ENCODE measurements at places on chromosomes 6 and 20.
A peak's percentile ranks its signal among the peaks of the same experiment; 100 is the strongest.

DNA sequence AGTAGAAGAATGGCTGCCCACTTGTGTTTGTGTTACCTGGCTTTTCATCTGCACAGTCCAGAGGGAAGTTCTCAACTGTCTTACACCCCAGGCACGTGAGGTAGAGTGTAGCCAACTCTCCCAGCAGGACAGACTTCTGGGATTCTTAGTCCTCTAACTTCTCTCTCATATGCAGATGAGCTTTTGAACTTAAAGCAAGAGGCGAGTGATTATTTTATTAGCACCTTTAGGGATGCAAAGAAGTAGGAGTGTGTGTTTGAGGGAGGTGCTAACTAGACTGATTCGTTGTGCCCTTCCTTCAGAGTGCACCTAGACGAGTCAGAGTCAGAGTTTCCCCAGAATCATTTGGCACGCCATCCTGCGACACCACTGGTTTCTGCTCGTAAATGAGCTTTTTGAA lies 10.8 kb downstream of the CDYL start:
- no peak for DNase-seq

GRCh38 chr6:11467364-11467763 lies 70.2 kb upstream of the TMEM170B start:
- DNase-seq: no peak

GRCh38 chr6:150634176-150634963 lies 34.7 kb downstream of the PLEKHG1 start:
- no peak for DNase-seq

GRCh38 chr20:13865156-13865555 lies 80.3 kb downstream of the NDUFAF5 start:
- no peak for DNase-seq

DNA sequence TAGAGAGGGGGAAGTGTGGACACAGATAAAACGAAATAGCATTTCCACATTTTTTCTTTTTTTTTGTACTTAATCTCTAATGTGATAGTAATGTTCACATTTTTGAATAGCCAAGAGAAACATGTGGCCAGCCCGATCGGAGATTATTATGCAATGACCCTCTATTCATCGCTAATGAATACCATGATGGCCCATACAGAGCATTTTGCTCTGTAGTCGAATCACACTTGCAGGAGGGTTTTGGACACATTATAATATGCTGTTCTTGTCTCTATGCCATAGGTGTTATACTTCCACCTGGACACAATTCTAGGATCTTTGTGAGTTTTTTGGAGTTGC lies 60.1 kb downstream of the MTHFD1L start:
- no peak for DNase-seq

- no peak for DNase-seq
Measured at GRCh38 chr6:22153384-22154158, 143.3 kb downstream of the PRL start.

- DNase-seq: peak; percentile 89
Measured at GRCh38 chr20:32483351-32484224, 101.5 kb downstream of the NOL4L start.

DNA sequence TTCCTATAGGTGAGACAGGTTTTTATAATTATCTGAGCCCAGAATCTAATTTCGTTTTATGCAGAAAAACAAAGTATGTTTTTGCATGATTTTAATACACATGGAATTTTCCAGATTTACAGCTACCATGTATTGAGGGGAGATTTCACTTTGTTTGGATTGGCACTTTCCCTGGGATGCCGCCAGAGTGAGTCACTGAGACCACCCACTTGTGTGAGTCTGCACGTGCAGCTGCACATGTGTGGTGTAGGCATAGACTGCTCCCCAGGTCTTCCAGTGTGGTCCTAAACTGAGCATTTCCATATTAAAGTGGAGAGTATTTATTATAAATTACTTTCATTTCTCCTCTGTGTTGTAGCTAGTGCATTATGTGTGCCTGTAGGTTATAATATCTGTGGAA lies 186.8 kb downstream of the UBE3D start:
- DNase-seq: no peak

DNA sequence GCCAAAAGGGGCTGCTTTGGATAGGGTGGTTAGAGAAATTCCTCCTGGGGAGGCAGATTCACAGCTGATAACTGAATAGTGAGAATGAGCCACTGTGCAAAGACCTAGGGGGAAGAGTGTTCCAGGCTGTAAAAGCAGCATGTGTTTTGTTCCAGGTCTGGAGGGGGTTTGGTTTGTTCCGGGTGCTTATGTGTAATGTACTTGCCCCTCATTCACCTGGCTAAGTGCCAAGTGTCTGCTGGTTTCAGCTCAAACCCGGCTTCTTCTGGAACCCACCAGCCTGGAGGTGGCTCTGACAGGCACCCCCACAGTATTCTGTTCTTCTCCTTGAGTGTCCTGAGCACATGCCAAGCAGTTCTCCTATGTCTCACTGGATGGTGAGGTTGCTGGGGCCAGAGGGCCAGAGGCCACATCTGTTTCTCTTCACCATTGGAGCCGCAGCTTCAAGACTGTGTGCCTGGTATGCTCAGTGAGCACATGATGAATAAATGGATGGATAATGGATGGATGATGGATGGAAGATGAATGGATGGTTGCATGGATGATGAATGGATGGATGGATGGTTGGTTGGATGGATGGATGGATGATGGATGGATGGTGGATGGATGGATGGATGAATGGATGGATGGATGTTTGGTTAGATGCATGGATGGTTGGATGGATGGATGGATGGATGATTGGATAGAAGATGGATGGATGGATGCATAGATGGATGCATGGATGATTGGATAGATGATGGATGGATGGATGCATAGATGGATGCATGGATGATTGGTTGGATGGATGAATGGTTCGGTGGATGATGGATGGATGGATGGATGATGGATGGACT lies 227.6 kb downstream of the BMP7 start:
- no peak for DNase-seq

DNA sequence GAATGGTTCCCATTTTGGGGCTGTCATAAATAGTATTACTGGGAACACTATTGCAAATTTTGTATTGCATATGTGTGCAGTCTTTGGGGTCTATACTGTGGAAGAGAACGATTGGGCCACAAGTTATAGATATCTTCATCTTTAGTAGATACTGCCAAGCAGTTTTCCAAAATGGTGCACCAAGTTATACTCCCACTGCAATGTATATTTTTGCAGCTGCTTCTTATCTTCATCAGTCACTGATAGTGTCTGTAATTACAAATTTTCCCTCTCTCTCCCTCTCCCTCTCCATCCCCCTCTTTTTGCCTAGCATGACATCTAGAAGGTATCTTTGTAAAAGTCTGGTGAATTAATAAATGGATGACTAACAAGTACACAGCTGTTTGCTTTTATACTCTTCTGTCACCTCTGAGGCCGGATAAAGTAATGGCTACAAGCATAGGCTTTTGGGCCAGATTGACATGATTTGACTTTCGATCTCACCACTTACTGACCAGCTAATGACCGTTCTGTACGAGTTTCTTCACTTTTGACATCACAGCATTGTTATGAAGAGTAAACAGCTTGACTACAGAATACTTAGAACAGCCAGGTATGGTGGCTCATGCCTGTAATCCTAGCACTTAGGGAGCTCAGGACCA lies 113.3 kb upstream of the SLC2A12 start:
- DNase-seq: no peak

DNA sequence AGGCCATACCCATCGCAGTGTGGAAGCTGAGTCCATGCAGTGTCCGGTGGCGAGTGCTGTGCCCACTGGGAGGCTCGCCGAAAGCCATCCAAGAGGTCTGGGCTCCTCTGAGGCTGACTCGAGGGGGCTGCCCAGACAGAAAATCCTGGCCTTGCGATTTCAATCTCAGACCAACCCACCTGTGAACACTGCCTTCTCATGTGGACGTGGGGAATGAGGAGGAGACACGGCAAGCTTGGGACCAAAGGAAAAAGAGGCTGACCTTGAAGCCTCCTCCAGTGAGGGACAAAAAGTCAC lies 157.2 kb upstream of the AFDN start:
- DNase-seq: no peak

DNA sequence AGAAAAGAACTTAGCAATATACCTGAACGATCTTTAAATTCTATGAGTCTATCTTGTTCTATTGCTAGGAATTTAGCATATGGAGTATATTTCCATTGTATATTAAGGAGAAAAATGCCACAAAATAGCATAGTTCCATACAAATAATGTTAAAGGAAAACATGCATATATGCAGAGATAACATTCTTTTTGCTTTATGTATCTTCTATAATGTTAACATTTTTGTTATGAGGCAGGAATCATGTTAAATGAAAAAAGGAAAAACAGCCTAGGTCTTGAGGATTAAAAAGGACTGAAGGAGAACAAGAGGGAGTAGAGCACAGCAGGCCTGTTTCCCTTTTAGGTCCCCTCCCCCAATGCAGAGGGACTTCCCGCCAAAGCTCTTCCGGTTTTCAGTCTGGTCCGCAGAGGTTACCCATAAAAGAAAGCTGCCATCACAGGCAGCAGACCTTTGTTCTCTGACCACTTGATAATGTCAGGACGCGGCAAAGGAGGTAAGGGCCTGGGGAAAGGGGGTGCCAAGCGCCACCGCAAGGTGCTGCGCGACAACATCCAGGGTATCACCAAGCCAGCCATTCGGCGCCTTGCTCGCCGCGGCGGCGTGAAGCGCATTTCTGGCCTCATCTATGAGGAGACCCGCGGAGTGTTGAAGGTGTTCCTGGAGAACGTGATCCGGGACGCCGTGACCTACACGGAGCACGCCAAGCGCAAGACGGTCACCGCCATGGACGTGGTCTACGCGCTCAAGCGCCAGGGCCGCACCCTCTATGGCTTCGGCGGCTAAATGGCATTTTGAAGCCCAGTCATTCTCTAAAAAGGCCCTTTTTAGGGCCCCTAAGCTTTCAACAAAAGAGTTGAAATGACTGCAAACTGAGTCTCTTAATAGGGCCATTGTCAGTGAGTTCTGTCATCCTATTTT lies 108.4 kb upstream of the PRSS16 start:
- DNase-seq: peak; percentile 91

- no peak for DNase-seq
Measured at GRCh38 chr6:142857796-142858555, 87.0 kb downstream of the HIVEP2 start.

Data from left kidney (tissue), 8 donors.